Epithelial cell of alveolus of lung (primary cell): ENCODE measurements at places on chromosomes 7 and 10. TPM values are rescaled to one million over a fixed set of nuclear protein-coding genes. Genes with fewer than 3 reads are reported as not detected.

Gene EZH2
- total RNA-seq, result 9.8 and 11.8 TPM in 2 replicates

Gene SPDYE1
- total RNA-seq, result not detected in 2 replicates

Gene THAP5
- 21.2 and 46.4 TPM in 2 replicates for total RNA-seq

Gene FAM25A
- total RNA-seq, result not detected in 2 replicates

Gene FAM241B
- 0.65 TPM in 1 of 2 replicates, not detected in the other for total RNA-seq

Gene HTR5A
- not detected in 2 replicates for total RNA-seq

Gene PLEKHS1
- total RNA-seq, result not detected in 2 replicates

Gene NKX2-3
- not detected in 2 replicates for total RNA-seq

Gene LRRC61
- 1.2 and 11.8 TPM in 2 replicates for total RNA-seq

Gene CFAP70
- total RNA-seq, result 0.13 and 0.64 TPM in 2 replicates

Gene INHBA
- 4.0 and 53.8 TPM in 2 replicates for total RNA-seq
